ENCODE measurements at places on chromosomes 1 and 21.
A peak's percentile ranks its signal among the peaks of the same experiment; 100 is the strongest.

- DNase-seq = no peak
These were observed 239.8 kb downstream of the SDCCAG8 start for GRCh38 chr1:243495442-243496186.

DNA sequence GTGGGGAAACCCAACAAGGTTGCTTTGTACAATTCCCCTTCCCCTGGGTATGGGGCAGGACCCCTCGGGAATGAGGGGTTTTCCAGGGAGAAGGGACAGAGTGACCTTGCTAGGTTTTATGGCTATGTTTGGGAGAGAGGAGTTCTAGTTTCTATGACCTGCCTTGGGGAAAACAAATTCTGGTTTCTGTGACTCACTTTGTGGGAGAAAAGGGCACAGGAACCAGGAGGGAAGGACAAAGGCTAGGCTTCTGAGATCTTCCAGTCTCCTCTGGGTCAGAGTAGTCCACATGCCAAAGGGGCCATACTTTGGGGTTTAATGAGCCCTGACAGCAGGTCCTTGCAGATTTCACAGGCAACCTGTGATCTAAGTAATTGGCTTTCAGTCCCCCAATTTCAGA, 5.5 kb upstream of the PTGER3 start:
- DNase-seq = no peak

- DNase-seq = no peak
These were observed 22.2 kb downstream of the EPHX4 start for GRCh38 chr1:92051948-92052347.

DNA sequence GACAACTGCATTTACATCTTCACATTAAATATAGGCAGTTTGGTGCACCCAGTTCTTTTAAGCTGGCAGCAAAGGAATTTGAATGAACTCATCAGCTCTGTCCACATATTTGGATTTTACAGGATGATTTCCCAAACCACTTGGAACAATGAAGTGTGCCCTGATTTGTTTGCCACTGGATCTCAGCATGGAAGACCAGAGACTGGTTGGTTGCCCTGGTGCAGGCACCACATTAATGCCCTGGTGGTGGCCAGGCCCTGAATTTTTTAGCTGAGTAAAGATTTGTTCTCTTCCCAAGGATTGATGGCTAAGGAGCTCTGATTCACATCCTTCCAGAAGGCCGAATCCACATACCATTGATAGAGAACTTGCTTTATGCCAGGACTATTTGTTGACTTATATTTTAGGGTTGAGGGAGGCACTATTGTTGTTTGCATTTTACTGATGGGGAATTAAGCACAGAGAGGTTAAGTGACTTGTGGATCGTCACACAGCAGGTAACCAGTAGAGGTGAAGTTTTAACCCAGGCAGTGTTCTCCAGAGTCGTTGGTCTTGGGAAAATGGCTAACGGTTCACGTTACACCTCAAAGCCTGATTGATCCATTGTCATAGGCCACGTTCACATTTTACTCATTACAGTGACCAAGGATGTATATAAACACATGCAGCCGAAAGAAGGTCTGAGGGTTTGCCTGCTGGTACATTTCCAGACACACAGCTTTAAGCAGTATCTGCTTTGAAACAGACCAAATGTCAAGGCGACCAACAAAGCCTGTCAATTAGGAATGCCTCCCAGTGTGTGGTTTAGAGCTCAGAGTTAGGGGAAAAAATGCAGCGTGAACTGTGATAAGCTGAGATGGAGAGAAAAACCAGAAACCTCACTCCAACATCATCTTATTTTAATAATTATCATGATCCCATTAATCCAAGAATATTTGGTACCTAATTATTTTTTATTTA, 50.7 kb downstream of the KAZN start:
- no peak for DNase-seq

DNA sequence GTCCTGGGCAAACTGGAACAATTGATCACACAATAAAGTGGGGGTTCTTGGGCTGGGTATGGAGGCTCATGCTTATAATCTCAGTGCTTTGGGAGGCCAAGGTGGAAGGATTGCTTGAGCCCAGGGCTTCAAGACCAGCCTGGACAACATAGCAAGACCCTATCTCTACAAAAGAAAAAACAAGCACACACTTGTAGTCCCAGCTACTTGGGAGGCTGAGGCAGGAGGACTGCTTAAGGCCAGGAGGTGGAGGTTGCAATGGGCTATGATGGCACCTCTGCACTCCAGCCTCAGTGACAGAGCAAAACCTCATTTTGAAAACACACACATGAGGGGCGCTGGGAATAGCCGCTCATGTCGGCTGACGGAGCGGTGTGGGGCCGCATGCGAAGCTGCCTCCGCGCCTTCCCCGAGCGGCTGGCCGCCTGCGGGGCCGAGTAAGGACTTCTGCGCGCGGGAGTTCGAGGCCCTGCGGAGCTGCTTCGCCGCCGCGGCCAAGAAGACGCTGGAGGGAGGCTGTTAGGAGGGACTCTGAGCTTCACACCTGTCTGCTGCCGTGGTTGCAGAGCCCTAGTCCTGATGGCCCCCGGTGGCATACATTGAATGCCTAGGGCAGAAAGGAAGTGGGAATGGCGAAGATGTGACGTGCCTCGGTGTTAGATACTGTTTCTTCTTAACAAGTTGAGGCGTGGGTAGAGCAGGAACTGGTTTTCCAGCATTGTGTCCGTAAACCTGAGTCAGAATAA, 59.5 kb downstream of the ACBD3 start:
- no peak for DNase-seq

GRCh38 chr1:196674908-196675307, 23.1 kb downstream of the CFH start:
- no peak for DNase-seq

- DNase-seq = no peak
These were observed 487.6 kb upstream of the CAMK1G start for GRCh38 chr1:209095627-209096595.

- DNase-seq = no peak
These were observed 5.5 kb downstream of the MTR start for GRCh38 chr1:236800623-236801022.

- DNase-seq = no peak
These were observed 101.8 kb downstream of the CD247 start for GRCh38 chr1:167416506-167416905.

- DNase-seq = no peak
These were observed 35.8 kb upstream of the VCAM1 start for GRCh38 chr1:100683448-100684349.

- no peak for DNase-seq
These were observed 192.2 kb downstream of the ST6GALNAC3 start for GRCh38 chr1:76266762-76267161.

GRCh38 chr1:180863158-180863775, 49.4 kb upstream of the KIAA1614 start:
- peak; percentile 32 for DNase-seq

DNA sequence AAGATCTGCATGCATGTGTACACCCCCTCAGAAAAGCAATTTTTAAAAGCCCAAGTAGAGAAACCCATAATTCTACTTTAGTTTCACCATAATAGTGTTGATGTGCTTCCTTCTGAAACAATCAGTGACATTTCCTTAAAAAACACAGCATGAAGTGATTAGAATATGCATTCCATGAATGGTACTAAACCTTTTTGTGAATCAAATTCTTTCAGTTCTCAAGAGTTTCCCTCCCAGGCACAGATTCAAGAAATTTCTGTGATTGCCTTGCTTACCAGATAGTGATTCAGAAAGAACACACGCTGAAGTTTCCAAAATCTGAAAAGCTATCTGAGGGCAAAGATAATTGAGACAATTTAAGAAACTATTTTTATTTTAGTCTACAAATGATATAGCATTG, 136.4 kb upstream of the ADGRL2 start:
- no peak for DNase-seq

DNA sequence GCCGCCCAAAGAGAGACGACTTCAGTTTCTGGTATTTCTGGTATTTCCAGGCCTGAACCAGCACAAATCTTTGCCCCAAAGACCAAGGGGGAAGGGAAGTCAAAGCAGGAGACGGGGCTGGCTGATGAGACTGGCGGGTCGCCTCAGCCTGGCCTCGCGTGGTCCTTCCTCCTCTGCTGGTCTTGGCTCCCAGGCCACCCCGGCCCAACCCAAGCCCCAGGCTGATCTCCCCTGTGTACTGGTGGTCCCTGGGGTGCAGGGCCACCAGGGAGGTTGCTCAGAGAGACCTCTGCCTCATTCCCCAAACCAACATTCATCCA, 19.9 kb downstream of the WNT4 start:
- no peak for DNase-seq

Data from Jurkat, Clone E6-1 (cell line).